ENCODE measurements at places on chromosomes 2 and 18.

DNA sequence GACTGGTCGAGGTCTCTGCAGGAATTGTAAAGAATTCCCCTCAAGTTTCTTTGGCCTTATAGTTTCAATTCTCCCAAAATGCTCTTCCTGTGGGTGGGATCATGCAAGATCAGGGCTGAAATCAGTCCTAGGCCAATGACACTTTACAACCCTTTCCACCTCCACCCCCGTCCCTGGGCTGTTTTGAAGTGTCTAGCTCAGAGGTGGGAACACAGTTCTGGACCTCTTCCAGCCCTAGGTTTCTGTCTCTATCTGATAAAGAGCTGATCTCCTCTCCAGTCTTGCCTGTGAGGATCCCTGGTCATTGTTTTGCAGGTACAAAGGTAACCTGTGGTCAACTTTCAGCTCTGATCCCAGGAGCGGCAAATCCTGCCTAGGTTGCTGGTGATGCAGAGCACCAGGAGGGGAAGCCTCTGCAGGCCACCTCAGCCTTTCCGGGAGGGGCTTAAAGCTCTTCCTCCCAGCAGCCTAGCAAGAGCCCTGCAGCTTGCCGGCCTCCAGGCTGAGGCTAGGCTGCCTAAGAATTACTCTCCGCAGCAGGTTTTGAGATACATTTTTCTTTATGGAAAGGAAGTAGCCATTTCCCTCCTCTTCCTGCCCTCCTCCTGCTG is 69.8 kb upstream of the WIPF1 start:
- DNase-seq = no peak

DNA sequence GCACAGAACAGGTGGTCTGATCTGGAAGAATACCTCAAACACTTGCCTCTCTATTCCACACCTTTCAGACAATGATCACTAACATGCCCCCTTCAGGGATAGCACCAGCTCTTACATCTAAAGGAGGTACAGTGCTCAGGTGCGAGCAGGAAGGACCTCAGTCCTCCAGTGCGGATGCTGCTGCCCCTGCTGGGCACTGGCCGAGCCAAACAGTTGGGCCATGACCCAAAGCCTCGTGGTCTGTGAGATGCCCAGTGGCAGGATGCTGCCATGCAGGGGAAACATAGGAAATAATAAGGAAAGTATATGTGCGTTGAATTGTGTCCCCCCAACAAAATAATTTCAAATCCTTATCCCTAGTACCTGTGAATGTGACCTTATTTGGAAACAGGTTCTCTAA is 243.7 kb downstream of the NDUFA10 start:
- no peak for DNase-seq

DNA sequence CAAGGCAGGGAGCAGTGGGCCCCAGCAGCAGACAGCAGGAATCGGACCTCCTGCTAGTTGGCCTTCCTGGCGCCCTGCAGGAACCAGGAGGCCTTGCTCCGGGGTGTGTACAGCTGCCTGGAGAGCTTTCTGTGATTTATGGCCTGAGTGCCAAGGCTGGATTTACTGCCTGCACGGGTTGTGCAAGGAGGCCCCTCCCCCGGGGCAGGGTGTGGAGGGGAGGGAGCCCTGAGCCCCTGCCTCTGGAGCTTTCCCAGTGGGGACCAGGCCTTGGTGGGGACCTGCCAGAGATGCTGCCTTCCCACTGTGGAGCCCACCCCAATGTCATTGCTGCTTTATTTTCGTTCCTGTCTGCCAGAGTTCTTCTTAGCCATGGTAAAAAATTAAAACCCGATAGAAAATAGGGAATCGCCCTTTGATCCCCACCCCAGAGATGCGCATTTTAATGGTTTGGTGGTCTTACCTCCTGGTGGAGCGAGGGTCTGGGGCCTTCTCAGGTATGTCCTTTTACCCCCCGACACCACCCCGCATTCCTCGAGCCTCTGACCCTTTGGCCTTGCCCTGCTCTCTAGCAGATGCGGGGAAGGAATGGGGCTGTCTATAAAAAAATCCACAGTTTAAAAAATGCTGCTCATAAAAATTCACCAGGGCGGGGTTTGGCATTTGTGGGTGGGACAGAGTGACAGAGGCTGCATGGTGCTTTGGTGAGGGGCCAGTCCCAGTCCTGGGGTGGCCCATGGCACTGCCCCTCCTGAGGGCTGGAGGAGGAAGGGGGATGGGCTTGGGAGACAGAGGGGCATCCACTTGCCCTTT is 6.9 kb upstream of the RALB start:
- DNase-seq = peak; percentile 48

DNA sequence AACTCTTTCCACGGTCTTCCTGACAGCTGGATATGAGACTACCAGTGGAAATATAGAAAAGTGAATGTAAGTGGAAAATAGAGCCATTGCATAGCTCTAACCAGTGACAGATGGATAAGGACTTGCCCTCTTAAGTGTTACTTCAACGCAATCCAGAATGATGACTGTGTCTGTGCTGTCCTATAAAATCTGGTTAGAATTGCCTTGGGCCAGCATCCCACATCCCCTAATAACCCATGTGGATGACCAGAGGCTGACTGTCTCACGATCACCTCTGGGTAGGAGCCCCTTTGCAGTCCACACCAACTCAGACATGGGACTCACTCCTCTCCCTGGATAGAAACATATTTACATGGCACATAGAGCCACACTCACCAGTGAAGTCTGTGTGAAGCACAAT is 186.6 kb downstream of the C1D start:
- DNase-seq = no peak

DNA sequence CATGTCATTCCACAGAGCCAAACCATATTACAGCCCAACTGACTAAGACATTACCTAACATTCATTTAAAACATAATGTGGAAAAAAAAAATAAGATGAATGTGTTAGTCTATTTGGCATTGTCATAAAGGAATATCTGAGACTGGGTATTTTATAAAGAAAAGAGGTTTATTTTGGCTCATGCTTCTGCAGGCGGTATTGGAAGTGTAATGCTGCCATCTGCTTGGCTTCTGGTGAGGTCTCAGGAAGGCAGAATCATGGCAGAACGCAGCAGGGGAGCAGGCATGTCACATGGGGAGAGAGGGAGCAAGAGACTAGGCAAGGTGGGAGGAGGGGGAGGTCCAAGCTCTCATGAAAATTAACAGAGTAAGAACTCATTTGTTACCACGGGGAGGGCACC is 504.8 kb upstream of the LRATD1 start:
- no peak for DNase-seq

DNA sequence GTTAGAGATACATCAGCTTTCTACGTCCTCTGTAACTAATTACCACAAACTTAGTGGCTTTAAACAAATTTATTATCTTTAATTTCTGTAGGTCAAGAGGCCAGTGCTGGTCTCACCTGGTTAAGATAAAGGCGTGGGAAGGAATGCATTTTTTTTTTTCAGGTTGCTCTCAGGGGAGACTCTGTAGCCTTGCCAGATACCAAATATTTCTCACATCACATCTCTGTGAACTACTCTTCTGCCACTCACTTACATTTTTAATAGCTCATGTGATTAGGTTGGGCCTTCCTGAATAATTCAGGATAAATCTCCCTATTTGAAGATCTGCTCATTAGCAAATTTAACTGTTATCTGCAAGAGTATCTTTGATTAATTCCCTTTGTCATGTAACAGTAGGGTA is 214.6 kb downstream of the CBLN2 start:
- no peak for DNase-seq

DNA sequence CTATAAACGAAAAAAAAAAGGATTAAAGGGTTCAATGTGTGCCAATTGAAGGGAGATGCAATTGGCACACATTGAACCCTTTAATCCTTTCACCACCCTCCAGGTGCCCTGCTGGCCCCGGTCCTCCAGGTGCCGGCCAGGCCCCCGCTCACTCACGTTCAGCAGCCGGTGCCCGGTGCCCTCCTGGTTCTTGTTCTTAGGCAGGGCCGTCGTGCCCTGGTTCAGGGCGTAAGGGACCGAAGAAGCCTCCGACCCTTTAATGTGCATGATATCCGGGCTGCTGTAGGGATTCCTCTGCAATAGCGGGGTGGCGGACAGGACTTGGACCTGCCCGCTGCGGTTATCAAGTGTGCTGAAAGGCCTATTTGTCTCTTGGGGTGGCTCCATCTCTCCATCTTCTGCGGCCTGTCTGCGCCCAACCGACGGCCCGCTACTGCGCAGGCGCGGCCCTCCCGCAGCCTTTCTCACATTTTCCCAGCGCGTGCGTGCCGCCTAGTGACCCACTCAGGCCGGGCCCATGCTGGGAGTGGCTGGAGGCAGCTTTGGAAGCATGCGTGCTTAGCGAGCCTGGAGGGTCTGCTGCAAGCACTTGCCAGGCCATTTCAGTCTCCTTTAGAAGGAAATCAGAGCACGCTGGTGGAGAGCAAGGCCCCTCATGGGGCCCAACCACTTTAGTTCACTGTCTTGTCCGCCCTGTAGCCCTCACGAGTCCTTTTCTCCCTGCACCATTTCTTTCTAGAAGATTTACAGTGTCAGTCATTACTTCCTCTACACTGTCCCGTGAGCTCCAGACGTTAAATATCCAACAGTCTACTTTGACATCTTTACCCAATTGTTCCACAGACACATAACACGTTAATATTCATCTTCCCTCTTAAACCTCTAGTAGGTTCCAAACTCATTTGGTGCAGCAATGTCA is 24.3 kb downstream of the TMEM237 start:
- no peak for DNase-seq

- no peak for DNase-seq
Observed at GRCh38 chr2:40450066-40450795, 1.7 kb downstream of the SLC8A1 start.

- peak; percentile 24 for DNase-seq
Observed at GRCh38 chr2:154306266-154306970, 392.1 kb upstream of the KCNJ3 start.

GRCh38 chr18:54162431-54162830 is 62.0 kb downstream of the MBD2 start:
- DNase-seq = no peak

- DNase-seq = no peak
Observed at GRCh38 chr2:230537531-230537976, 121.6 kb downstream of the SP100 start.

DNA sequence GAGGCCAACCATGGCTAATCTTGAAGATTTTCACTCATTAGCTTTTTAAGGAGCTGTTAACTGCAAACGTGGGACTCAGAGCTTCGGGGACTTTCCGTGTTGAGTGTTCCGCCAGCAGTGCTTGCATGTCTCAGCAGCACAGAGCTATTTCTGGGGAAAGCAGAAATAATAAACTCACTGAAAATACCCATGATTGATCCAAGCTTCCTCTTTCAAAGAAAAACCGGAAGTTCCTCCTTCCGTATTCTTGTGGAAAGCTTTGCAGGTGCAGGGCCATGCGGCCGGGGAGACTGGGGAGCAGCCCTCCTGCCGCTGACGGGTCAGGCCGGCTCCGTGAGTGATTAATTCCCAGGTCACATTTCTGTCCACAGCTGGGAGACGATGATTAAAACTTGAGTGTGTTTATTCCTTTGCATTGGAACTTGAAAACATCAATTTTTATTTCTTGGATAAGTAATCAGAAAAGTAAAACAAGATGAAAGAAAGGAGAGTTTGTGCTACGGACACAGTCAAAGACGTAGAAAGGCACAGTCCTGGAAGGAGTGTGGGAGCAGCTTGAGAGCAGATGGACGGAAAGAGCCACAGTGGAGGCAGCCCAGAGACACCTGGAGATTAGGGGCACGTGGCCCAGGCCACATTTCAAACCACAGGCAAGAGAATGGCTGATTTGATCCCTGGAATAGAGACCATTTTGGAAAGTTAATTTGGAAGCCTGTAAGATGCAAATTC is 54.2 kb upstream of the CTDP1 start:
- no peak for DNase-seq

DNA sequence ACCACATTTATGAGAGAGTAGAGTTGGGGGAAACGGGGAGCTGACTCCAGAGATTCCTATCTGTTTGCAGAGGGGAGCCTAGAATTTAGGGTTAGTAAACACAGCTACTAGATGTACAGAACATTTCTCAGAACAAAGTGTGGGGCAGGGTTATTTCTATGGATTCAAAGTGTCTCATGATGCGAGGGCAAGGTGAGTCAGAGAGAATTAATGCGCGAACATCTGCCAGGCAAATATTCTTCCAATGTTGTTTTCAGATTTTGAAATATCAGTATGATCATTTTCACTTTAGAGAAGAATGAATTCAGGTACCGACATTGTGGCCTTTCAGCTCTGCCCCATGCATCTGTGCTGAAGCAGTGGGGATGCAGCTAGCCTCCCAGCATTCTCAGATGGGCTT is 2.0 kb upstream of the DSEL start:
- no peak for DNase-seq

GRCh38 chr2:54470266-54470938 is 14.3 kb downstream of the SPTBN1 start:
- no peak for DNase-seq
